Panc1 (cell line): ENCODE measurements at places on chromosomes 12 and 14. TPM values are rescaled to one million over a fixed set of nuclear protein-coding genes. Genes with fewer than 3 reads are reported as not detected.

GRCh38 chr12:43812057-43812456 lies 5.9 kb upstream of the TWF1 start:
- no peak for DNase-seq

- DNase-seq = no peak
Measured at GRCh38 chr12:93115646-93116045, 186.6 kb upstream of the EEA1 start.

DNA sequence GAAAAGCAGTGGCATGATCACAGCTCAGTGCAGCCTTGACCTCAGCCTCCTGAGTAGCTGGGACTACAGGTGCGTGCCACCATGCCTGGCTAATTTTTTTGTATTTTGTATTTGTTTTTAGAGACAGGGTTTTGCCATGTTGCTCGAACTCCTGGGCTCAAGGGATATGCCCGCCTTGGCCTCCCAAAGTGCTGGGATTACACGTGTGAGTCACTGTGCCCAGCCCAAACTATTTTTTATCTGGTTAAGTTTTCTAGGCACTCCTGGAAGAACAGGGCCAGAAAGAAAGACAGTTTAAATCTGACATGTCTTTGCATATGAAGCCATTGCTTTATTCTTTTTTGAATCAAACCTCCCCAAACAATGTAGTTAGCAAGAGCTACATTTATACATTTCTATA lies 27.5 kb upstream of the PTGR2 start:
- DNase-seq = no peak

DNA sequence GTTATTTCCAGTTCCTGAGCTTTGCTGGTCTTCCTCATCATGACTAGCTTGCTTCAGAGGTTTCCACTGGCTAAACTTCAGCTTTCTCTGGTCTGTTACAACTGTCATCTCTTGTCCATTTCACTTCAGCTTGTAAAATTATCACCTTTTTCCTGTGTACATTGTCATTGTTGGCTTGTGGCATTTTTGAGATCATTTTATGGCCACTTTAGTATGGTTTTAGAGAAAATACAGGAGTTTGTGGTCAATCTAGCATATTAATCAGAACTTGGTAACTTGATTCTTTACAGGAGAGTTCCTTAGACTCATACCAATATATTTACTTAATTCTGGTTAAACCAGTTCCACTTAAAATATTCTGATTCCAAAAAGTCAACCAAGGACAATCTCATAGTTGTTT lies 235.9 kb upstream of the KITLG start:
- DNase-seq = no peak

GRCh38 chr12:27782481-27782880 lies 2.4 kb upstream of the MANSC4 start:
- DNase-seq = no peak

GRCh38 chr12:26406391-26406790 lies 211.0 kb downstream of the SSPN start:
- DNase-seq = no peak

- no peak for DNase-seq
Measured at GRCh38 chr12:114769634-114770033, 85.7 kb upstream of the TBX3 start.

GRCh38 chr14:53808042-53808441 lies 148.6 kb downstream of the BMP4 start:
- no peak for DNase-seq

- DNase-seq = no peak
Measured at GRCh38 chr14:101077481-101078074, 174.1 kb upstream of the RTL1 start.

DNA sequence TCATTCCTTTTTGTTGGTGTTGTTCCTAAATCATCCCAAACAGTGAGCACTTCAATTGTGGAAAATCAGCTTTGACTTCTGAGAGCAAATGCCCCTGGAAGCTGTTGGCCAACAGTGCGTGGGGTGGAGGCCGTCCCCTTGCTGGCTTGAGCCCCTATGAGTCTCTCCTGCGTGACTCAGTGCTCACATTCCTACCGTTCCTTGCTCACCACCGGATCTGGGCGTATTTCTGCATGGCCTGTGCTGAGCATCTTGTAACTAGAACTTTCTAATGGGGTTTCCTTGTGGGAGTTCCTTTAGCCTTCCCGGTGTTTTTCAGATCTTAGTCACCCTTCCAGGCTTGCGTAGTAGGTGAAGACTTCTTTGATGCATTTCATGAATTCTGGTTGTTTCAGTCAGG lies 14.7 kb downstream of the SERPINA1 start:
- DNase-seq = peak; percentile 15

Gene TAS2R8
- not detected for total RNA-seq

Gene BCL7A
- total RNA-seq = 14.5 TPM

Gene TMEM253
- total RNA-seq = 0.33 TPM

Gene C12orf54
- total RNA-seq = not detected

Gene LALBA
- not detected for total RNA-seq

Gene ATP5F1B
- total RNA-seq = 999 TPM

Gene POLE2
- total RNA-seq = 17.4 TPM

Gene FBLN5
- 0.23 TPM for total RNA-seq

Gene SERPINA10
- total RNA-seq = 0.03 TPM

Gene CTSG
- total RNA-seq = not detected

Gene P3H3
- 11.0 TPM for total RNA-seq
